ENCODE measurements at places on chromosomes 6 and 20. TPM values are rescaled to one million over a fixed set of nuclear protein-coding genes. Genes with fewer than 3 reads are reported as not detected.
A peak's percentile ranks its signal among the peaks of the same experiment; 100 is the strongest.

DNA sequence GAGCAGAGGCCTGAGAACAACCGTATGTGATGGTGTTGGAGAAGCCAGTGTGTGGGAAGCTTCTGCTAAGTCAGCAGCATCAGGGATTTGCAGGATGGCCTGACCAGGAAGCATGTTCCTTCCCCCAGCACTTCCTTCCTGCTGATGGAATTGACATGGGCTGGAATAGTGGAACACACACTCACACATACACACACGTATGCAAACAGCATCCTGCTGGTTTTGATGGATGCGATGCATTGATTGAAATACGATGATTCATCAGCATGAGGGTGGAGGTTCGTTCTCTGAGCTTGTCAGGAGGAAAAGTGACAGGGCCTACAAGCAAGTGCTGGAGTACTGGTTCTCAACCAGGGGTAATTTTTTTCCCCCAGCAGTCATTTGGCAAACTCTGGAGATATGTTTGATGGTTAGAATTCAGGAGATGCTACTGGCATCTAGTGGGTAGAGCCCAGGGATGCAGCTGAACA lies 229.1 kb downstream of the NFATC2 start:
- H3K36me3 ChIP-seq = no peaks in the 10 kb centered on the region
- H3K27me3 ChIP-seq = no peaks in the 10 kb centered on the region
- peaks cover 4% of the 10 kb centered on the region for H3K4me1 ChIP-seq
- DNase-seq = no peak

The ISM1 gene
- total RNA-seq = 3.1 TPM

GRCh38 chr20:1926237-1926636 lies 31.0 kb downstream of the SIRPA start:
- H3K27me3 ChIP-seq = no peaks in the 10 kb centered on the region
- DNase-seq = peak; percentile 39
- H3K4me1 ChIP-seq = peaks cover 20% of the 10 kb centered on the region
- H3K27ac ChIP-seq = no peak overlapping the region

GRCh38 chr6:121042766-121043165 lies 291.5 kb downstream of the TBC1D32 start:
- DNase-seq = no peak
- peak overlapping the region; percentile 17 for H3K27ac ChIP-seq
- H3K36me3 ChIP-seq = no peaks in the 10 kb centered on the region
- no peak overlapping the region for H3K4me3 ChIP-seq
- H3K4me1 ChIP-seq = peaks cover 19% of the 10 kb centered on the region
- no peaks in the 10 kb centered on the region for H3K27me3 ChIP-seq

- no peak for DNase-seq
- no peak overlapping the region for H3K4me3 ChIP-seq
- H3K4me1 ChIP-seq = no peaks in the 10 kb centered on the region
- H3K27me3 ChIP-seq = no peaks in the 10 kb centered on the region
Measured at GRCh38 chr6:155050311-155050710, 55.2 kb downstream of the TIAM2 start.

GRCh38 chr6:26215585-26216358 lies 128.5 kb downstream of the HFE start:
- H3K4me3 ChIP-seq = no peak overlapping the region
- no peak for DNase-seq
- H3K36me3 ChIP-seq = no peaks in the 10 kb centered on the region

The CDH22 gene
- total RNA-seq = 1.3 TPM

DNA sequence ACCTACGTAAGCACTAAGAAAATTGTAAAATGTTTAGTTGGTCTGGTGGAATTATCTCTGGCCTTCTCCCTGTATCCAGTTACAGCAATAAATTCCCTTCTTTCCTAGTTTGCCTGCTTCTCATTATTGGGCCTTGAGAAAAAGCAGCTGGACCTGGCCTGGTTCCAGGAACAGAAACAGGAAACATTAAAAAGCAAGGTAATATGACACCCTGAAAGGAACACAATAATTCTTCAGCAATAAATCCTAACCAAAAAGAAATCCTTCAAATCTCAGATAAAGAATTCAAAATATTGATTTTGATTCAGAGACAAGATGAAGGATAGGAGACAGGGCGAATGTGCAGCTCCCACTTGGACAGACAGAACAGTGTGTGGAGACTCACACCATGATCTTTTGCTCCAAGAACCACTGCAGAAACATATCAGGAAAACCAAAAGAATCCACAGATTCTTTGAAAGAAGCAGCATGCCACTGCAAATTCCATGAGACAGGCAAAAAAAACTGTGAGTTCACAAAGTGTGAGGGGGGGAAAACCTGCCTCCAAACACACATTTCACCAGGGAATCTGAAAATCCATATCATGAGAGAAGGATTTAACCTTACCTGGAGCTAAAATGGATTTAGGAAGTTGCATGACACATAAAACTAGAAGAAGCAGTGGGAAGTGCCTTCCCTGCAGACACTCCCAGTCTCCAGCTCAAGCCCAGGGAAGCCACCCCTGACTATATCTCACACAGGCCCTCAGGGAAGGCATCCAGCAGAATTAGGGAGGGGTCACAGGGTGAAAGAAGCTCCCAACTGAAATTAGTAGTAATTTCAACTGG lies 28.9 kb downstream of the TREM1 start:
- no peaks in the 10 kb centered on the region for H3K36me3 ChIP-seq
- H3K27me3 ChIP-seq = no peaks in the 10 kb centered on the region
- H3K4me1 ChIP-seq = peaks cover 19% of the 10 kb centered on the region
- no peak overlapping the region for H3K4me3 ChIP-seq

The OR2H2 gene
- total RNA-seq = not detected

GRCh38 chr6:42197555-42198362 lies 3.0 kb upstream of the GUCA1B start:
- no peak overlapping the region for H3K27ac ChIP-seq
- H3K4me3 ChIP-seq = no peak overlapping the region
- H3K4me1 ChIP-seq = peaks cover 4% of the 10 kb centered on the region
- H3K27me3 ChIP-seq = no peaks in the 10 kb centered on the region
- DNase-seq = peak; percentile 19

GRCh38 chr20:48186915-48187314 lies 401.6 kb upstream of the SULF2 start:
- DNase-seq = no peak
- H3K36me3 ChIP-seq = no peaks in the 10 kb centered on the region
- no peak overlapping the region for H3K4me3 ChIP-seq
- H3K4me1 ChIP-seq = no peaks in the 10 kb centered on the region
- no peaks in the 10 kb centered on the region for H3K27me3 ChIP-seq
- no peak overlapping the region for H3K27ac ChIP-seq

GRCh38 chr6:11598687-11599086 lies 61.1 kb downstream of the TMEM170B start:
- H3K4me1 ChIP-seq = no peaks in the 10 kb centered on the region
- no peak overlapping the region for H3K4me3 ChIP-seq
- no peak for DNase-seq
- H3K27me3 ChIP-seq = no peaks in the 10 kb centered on the region
- no peak overlapping the region for H3K27ac ChIP-seq

- DNase-seq = no peak
- no peaks in the 10 kb centered on the region for H3K27me3 ChIP-seq
- no peak overlapping the region for H3K4me3 ChIP-seq
- H3K27ac ChIP-seq = no peak overlapping the region
- no peaks in the 10 kb centered on the region for H3K36me3 ChIP-seq
Measured at GRCh38 chr6:135382182-135382628, 115.3 kb downstream of the AHI1 start.

DNA sequence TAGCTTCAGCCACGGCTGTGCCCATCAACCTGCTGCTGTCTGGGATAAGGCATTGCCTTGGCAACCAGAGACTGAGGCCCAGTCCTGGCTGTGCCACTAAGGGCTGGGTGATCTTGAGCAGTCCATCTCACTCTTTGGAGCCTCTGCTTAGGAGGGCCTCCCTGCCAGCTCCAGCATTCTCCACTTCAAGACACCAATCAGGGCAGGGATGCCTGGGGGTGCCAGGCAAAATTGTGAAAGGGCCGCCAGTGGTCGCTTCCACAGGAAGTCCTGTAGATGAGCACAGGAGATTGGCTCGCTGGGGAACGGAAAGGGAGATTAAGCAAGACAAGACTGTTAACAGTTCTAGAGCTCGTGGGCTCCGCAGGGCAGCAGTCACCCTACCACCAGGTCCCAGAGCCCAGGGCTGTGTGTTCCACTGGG lies at the start of gene RAB44:
Gene RAB44, plus strand, starts transcription at position 346 of the 423 bp plus-strand sequence. CDS start 6,410 bp downstream, outside the sequence.
- no peaks in the 10 kb centered on the region for H3K27me3 ChIP-seq
- H3K27ac ChIP-seq = no peak within 1 kb of the TSS
- no peak for DNase-seq
- no peak within 1 kb of the TSS for H3K4me3 ChIP-seq

DNA sequence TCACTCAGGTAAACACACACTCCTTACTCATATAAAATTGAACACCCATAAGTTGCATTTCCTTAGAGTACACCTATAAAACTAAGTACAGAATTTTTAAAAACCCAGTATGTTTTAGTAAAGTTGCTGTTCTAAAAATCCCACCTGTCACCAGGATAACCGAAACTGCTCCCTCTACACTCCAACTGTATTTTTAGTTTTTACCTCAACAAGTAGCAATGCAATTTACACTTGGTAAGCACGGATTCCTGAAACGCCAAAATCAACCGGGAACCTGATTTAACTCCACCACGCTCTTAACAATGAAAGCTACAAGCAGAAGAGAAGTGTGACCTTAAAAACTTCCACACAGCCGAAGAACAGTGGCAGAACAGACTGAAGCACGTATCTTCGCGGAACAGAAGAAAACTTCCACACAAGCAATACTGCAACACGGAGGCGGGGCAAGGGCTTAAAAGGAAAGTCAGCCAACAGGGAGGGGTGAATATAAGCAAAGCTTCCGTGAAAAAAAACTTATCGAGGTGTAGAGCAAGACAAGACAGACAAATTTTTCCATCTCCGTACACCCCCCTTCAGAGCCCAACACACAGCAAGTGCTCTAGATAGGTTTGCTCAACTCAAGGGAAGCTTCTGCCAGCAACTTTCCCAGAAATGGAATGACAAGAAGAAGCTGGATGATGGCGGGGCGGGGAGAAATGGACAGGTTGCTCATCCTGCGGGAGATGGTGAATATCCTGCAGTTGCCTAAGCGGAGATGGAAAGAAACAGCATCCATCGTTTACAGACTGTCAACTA lies 1.4 kb downstream of the STAU1 start:
- H3K27me3 ChIP-seq = no peaks in the 10 kb centered on the region
- H3K4me1 ChIP-seq = peaks cover 47% of the 10 kb centered on the region
- peak; percentile 77 for DNase-seq
- peak overlapping the region; percentile 91 for H3K27ac ChIP-seq

GRCh38 chr20:576156-576555 lies 32.6 kb upstream of the CSNK2A1 start:
- H3K27ac ChIP-seq = no peak overlapping the region
- no peaks in the 10 kb centered on the region for H3K36me3 ChIP-seq
- DNase-seq = no peak
- H3K27me3 ChIP-seq = no peaks in the 10 kb centered on the region
- no peak overlapping the region for H3K4me3 ChIP-seq
- H3K4me1 ChIP-seq = peaks cover 12% of the 10 kb centered on the region

DNA sequence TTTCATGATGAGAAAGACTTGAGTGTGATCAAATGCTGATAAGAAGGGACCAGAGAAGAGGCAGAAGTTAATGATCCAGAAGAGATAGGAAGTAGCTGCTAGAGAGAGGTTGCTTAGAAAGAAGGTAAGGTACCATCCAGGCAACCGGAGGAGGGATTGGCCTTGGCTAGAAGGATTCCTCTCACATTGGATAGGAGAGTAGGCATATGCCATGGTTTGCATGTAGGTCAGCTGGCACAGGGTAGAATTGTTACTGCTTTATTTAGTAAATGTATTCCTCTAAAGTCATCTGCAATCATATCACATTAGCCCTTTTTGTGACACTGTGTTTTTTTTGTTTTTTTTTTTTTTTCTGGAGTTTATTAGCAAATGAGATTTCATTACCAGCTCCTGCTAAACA lies 580.9 kb upstream of the FLRT3 start:
- DNase-seq = no peak
- no peak overlapping the region for H3K4me3 ChIP-seq
- H3K36me3 ChIP-seq = no peaks in the 10 kb centered on the region
- H3K27me3 ChIP-seq = no peaks in the 10 kb centered on the region
- no peak overlapping the region for H3K27ac ChIP-seq

The TMEM217 gene
- not detected for total RNA-seq

- H3K4me1 ChIP-seq = no peaks in the 10 kb centered on the region
- no peak overlapping the region for H3K4me3 ChIP-seq
- H3K36me3 ChIP-seq = no peaks in the 10 kb centered on the region
- H3K27ac ChIP-seq = no peak overlapping the region
- no peaks in the 10 kb centered on the region for H3K27me3 ChIP-seq
- no peak for DNase-seq
Measured at GRCh38 chr20:63080811-63081210, 74.0 kb upstream of the BHLHE23 start.

DNA sequence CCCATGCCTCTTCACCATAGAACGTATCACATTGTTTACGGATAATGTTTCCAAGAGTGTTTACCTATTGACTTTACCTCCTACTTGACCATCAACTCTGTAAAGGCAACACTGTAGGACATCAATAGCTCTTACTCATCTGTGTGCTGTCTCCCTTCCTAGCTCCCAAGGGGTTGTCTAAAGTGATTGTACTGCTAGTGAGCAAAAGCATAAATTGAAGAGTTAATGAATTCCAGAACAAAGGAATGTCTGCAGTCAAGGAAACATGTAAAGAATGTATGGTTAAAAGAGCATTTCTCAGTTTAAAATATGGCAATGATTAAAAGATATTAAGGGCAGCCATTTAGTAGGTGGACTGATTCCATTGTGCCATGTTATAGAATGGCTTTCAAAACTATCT lies 985.4 kb downstream of the TBC1D32 start:
- no peaks in the 10 kb centered on the region for H3K36me3 ChIP-seq
- H3K27ac ChIP-seq = no peak overlapping the region
- H3K4me1 ChIP-seq = no peaks in the 10 kb centered on the region
- no peak for DNase-seq
- no peak overlapping the region for H3K4me3 ChIP-seq

The SLC32A1 gene
- total RNA-seq = not detected

DNA sequence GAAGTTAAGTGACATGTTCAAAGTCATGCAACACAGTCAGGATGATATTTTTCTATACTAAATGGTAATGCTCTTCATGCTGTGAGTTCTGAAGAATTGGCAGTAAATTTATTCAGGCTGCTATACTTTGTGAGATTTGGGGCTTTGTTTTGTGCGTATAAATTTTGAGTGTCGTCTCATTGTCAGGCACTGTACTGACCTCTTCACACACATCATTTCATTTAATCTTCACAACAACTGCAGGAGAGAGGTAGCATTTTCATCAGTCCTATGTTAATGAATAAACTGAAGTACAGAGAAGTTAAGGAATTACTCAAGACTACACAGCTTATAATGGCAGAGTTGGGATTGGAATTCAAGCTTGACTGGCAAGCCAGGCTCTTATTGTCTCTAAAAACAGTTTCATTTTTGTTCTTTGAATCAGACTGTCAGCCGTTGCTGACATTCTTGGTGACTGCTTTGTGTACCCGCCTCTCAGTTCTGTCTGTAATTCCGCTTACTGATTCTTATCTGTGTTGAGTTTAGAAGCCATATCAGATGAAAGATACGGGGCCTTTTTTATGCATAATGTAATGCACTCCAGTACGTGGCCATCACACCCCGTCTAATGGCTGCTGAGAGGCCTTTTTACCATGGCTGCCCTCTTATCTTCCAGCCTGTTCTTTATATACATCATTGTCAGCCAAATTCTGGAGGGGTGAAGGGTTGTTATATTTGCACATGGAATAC lies 274.9 kb downstream of the UTRN start:
- peaks cover 9% of the 10 kb centered on the region for H3K4me1 ChIP-seq
- no peak overlapping the region for H3K4me3 ChIP-seq
- peaks cover 8% of the 10 kb centered on the region for H3K36me3 ChIP-seq
- no peaks in the 10 kb centered on the region for H3K27me3 ChIP-seq
- H3K27ac ChIP-seq = peak overlapping the region; percentile 8

Measured in body of pancreas (tissue), 4 donors.